ENCODE measurements at places on chromosomes 2 and 18.
A peak's percentile ranks its signal among the peaks of the same experiment; 100 is the strongest.

GRCh38 chr2:178152542-178152941, 40.3 kb downstream of the RBM45 start:
- DNase-seq, result no peak

GRCh38 chr2:122804494-122804893, 1049.0 kb downstream of the TSN start:
- DNase-seq, result no peak

GRCh38 chr18:39188278-39188677, 1622.7 kb upstream of the CELF4 start:
- no peak for DNase-seq

DNA sequence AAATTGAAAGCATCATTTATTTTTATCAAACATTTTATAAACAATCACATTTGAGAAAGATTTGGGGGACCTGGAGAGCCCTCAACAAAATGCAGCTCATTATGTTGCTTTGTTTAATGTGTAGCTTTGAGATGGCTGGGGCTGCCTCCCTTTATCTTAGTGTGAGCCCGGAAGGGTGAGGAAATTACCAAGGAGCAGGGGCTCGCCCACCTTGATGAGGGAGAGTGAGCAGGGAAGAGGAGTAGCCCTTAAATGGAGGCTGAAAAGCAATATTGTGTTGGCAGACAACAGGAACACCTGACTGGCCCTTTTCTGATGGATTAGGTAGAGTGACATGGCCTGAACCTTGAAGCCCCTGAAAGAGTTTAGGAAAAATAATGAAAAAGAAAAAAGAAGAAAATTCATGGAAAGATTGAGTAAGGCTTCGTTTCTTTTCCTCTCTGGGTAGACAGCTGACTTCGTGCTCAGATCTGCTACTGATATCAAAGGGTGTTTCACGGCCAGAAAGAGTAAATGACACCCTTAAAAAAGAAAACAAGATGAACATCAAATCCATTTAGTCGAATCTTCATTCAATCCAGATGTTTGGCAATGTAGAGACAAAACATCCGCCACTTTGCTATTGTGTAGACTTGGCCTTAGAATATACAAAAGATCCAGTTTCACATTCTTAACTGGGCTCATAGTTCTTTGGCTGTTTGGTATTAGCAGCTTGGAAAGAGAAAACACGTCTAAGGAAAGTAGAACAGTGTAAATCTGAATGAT, 206.5 kb upstream of the TCF4 start:
- no peak for DNase-seq

- no peak for DNase-seq
Observed at GRCh38 chr2:138502255-138503086, 901 bp downstream of the SPOPL start.

DNA sequence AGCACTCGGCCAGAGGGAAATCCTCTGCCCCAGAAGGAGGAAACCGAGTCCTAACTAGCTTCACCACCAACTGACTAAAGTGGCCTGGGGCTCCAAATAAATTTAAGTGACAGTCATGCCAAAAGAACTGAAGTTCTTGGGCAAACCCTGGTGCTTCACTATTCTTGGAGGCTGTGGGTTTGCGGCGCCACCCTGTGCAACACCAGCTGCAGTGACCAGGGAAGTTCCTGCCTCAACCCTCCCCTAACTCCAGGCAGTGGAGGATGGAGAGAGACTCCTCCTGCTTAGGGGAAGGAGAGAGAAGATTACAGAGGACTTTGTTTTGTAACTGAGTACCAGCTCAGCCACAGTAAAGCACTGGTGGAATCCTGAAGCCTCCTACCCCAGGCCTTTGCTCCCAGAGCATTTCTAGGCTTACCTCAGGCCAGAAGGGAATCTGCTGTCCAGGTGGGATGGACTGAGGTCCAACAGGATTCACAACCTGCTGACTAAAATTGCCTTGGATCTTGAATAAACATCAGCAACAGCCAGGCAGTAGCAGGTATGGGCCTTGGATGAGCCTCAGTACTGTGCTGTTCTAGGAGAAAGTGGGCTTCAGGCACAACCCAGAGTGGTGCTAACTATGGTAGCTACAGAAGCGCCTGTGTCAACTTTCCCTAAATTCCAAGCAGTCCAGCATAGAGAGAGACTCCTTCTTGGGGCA, 29.4 kb upstream of the BMP10 start:
- DNase-seq, result no peak

GRCh38 chr2:174142290-174142689, 106.0 kb downstream of the OLA1 start:
- DNase-seq, result no peak

- DNase-seq, result no peak
Observed at GRCh38 chr2:179715871-179716270, 145.5 kb downstream of the ZNF385B start.

DNA sequence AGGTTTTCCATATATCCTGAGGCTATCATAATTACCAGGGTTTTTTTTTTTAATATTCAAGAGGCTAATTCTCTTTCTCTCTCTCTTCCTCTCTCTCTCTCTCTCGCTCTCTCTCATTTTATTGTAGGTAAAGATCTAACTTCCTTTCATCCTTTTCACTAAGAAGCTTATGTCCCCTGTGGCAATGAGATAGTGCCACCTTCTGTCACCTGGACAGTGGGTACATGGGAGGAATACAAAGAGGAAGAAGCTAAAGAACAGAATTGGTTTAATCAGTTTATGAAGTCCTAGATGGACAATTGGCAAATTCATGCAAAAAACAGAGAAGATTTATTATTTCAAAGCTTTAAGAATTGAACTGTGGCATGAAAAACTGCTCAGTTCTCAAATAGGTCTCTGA, 1582.3 kb upstream of the TMEFF2 start:
- no peak for DNase-seq

DNA sequence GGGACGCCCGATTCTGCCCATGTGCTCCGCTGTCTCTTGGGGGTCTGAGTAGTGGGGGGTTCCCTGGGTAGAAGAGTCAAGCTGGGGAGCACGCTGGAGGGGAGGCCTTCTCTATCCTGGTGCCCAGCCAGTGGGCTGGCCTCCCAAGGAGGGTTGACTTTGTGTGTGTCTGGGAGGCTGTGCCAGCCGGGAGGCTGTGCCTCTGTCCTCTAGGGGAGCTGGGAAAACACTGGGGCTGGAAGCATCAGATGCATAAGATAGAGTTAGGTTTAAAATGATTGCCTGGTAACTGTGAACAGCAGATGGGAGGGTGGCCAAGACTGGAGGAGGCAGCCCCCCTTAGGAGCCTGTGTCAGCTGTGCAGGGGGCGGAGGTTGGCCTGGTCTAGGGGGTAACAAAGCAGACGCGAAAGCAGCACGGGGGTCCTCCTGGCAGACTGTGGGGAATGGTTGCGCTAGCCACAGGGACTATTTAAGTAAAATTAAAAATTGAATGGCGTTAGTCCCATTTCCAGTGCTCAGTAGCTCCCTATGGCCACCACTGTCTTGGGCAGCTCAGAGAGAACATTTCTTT, 1.3 kb downstream of the ING5 start:
- peak; percentile 15 for DNase-seq

GRCh38 chr18:22136395-22136794, 33.0 kb upstream of the GATA6 start:
- DNase-seq, result no peak

GRCh38 chr2:118430510-118431164, 342.4 kb downstream of the INSIG2 start:
- no peak for DNase-seq

- no peak for DNase-seq
Observed at GRCh38 chr2:43191947-43192516, 34.4 kb downstream of the ZFP36L2 start.

- no peak for DNase-seq
Observed at GRCh38 chr2:127143841-127144782, 37.2 kb upstream of the BIN1 start.

DNA sequence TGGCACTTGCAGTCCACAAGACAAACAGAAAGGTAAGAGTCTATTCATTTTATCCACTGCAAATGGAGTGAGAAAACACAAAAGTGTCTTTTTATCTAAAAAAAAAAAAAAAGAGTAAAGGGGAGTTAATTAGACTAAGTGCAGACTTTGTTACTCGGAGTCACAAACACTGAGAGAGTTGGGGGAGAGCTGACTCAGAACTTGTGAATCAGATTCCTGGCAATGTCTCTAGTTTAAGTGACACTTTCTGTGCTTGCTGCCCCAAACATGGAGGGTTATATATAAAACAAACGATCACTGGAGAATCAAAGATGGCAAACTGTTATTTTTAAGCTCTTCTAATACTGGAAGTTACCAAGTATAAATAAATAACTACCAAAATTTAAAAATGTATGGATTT, 505.8 kb upstream of the NRP2 start:
- DNase-seq, result no peak

- no peak for DNase-seq
Observed at GRCh38 chr2:193332941-193333340, 1138.2 kb upstream of the TMEFF2 start.

- no peak for DNase-seq
Observed at GRCh38 chr2:42947809-42948600, 155.6 kb upstream of the HAAO start.

DNA sequence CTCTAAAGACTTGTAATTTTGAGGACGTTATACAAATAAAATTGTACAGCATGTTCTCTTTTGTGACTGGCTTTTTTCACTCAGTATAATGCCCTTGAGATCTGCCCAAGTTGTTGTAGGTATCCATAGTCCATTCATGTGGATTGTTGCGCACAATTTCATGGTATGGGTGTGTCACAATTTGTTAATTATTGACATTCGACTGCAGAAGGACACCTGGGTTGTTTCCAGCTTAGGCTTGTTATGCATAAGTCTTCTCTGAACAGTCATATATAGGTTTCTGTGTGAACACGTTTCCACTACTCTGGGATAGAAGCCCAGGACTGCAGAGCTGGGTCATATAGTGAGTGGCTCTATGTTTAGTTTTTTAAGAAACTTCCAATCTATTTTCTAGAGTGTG, 800.8 kb upstream of the SALL3 start:
- no peak for DNase-seq

GRCh38 chr2:230068651-230069055, at the start of gene SLC16A14:
TSS of gene SLC16A14 (minus strand) at chr2:230068924. CDS start at chr2:230059352, 9,572 bp downstream.
- peak; percentile 21 for DNase-seq

GRCh38 chr2:109180786-109181185, 51.8 kb downstream of the SH3RF3 start:
- no peak for DNase-seq

- DNase-seq, result no peak
Observed at GRCh38 chr2:105582952-105583660, 161.6 kb upstream of the NCK2 start.

DNA sequence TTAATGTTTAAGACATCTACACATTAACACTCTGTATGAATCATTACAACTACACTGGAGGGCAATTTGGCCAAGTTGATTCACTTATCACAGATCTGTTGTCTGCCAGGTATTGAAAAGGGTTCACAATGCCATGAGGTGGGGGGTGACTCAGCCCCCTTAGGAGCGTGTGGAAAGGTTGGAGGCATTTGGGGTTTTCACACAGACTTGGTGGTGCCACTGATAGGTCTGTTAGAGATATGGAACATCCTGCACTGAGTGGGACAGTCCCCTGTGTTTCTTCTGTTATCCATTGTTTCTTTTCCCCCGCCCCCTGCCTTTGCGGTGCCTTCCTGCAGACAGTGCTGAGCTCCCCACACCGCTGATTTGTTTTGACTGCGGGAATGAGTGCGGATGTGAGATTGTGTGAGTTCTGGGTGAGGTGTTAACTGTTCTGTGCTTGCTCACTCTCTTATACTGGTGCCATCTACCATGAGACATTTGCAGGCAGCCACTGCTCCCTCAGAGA, 9.3 kb upstream of the TSN start:
- no peak for DNase-seq

GRCh38 chr2:218888341-218888740, 7.7 kb downstream of the WNT10A start:
- DNase-seq, result no peak

- DNase-seq, result no peak
Observed at GRCh38 chr2:223642506-223642905, 40.3 kb upstream of the SCG2 start.

- no peak for DNase-seq
Observed at GRCh38 chr18:33316146-33316587, 124.4 kb downstream of the CCDC178 start.

DNA sequence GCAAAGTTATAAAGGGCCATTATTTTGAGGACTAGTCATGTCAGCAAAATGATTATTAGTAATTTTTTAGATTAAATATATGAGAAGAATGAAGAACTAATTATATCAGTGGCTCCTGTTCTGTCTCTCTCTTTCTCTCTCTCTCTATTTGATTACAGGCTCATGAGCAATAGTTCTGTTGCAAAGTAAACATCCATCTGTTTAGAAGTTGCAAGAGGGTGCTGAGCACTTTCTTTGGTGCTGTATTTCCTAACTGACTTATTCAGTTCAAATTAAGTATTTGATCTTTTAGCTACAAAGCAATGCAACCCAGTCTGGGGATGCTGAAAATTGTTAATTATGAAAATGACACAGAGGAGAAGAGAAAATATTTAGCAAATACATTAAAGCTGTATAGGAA, 408.1 kb upstream of the UBE2E3 start:
- DNase-seq, result no peak

GRCh38 chr18:72727038-72727655, 140.6 kb downstream of the NETO1 start:
- no peak for DNase-seq

DNA sequence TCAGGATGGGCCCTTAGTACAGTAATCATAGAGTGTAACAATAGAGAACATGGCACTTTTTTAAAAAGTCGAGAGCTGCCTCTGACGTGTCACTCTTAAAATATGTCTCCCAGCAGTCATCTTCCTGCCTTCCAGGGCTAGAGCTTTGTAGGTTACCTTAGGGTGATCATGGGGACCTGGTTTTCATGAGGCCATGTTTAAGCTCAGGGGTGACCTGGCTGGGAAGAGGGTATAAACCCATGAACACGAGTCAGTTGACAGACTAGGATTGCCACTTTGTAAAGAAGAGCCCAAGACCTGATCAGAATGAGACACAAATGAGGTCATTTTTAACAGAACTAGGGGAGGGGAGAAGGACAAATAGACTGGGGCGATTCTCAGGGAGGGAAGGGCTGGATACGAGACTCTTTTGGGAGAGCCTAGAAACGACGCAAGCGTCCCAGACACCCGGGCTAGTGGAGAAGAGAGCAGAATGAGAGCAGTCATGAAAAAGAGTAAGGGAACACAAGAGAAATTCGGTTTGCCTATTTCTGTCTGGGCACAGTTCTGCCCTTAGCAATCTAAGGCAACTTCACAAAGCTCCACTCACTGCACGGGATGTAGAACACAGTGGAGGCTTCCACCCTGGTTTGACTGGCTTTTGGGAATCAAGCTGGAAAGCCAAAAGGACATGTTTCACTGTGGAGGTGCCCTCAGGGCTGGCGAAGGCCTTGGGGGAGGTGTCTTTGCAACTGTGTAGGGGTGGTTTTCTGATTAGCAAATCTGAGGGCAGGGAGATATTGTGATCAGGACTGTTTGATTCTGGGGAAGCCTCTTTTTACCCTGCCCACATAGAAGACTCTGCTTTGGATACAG, 1.8 kb upstream of the RAB31 start:
- no peak for DNase-seq

DNA sequence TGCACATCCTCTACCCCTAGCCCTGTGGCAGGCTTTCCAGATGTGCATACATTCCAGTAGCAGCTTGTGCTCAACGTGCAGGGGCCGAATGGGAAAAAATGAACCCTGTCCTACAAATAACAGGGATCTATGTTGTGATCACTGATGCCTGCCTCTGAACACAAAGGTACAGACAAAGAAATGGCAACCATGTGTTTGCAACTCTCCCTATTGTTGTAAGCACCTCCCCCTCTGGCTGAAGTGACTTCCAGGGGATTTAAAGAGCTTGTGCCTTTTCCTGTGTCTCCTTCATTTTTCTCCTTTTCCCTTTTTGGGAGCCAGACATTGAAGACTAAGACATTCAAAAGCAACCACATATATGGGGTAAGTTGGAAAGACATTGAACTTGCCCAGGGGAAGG, 21.6 kb downstream of the ARHGAP25 start:
- DNase-seq, result no peak

Measured in DMS 273 treated with DMSO at 0.1 percent for 48 hours (cell line).